Stimulated activated naive CD8-positive, alpha-beta T cell treated with anti-CD3 and anti-CD28 coated beads, Interleukin-15, Interleukin-2, amounts not matched to agents 100 U/mL and 50 U/mL, for 24 hours (primary cell): ENCODE measurements at places on chromosomes 6 and 20.

DNA sequence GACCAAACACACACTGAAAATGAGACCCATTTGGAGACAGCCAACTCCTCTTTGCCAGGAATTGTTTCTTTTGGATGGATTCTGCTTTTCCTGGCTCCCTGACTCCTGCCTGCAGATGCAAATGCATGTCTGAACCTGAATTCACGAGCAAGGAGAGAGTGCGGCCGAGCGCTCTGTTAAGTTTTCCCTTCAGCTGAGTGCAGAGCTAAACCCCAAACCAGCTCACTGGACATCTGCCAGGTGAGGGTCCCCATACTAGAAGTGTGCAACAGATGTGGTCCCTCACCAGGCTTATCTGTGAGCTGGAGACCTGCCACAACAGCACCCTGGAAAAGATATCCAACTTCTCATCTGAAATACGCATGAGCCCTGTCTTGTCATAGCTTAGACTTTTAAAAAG, 59.0 kb downstream of the CD164 start:
- DNase-seq = no peak

GRCh38 chr20:18288749-18289267, 481 bp downstream of the ZNF133 start:
- peak; percentile 12 for DNase-seq

- DNase-seq = no peak
These were observed 37.2 kb downstream of the HM13 start for GRCh38 chr20:31551163-31552081.

- no peak for DNase-seq
These were observed 47.6 kb upstream of the REV3L start for GRCh38 chr6:111530667-111531066.

DNA sequence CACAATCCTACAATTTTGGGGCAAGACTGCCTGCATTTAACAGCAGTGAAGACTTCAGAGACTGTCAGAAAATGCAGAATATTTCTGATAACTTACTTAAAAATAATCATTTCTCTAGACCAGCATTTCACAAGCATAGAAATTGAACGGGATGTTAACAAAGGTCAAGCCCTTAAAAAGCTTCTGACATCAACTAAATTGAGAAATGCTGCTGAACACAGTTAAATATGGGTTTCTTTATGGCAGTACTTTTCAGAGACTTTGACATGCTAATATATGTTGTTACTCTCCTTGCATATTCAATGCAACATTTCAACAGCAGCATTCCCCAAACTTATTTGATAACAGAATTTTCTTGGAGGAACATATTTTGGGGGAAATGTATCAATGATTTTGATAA, 84.5 kb downstream of the KIF13A start:
- no peak for DNase-seq

GRCh38 chr20:20606050-20606449, 106.4 kb downstream of the RALGAPA2 start:
- DNase-seq = no peak

- DNase-seq = no peak
These were observed 53.1 kb downstream of the SCAF8 start for GRCh38 chr6:154786144-154786868.

GRCh38 chr6:55437141-55437540, 109.9 kb downstream of the GFRAL start:
- no peak for DNase-seq

GRCh38 chr6:33723371-33724085, 12.0 kb upstream of the UQCC2 start:
- DNase-seq = no peak

- DNase-seq = no peak
These were observed 57.9 kb upstream of the EMILIN3 start for GRCh38 chr20:41424546-41424945.

GRCh38 chr6:10030942-10031537, 383.8 kb downstream of the TFAP2A start:
- no peak for DNase-seq

GRCh38 chr6:62974452-62974851, 236.8 kb upstream of the FKBP1C start:
- no peak for DNase-seq

DNA sequence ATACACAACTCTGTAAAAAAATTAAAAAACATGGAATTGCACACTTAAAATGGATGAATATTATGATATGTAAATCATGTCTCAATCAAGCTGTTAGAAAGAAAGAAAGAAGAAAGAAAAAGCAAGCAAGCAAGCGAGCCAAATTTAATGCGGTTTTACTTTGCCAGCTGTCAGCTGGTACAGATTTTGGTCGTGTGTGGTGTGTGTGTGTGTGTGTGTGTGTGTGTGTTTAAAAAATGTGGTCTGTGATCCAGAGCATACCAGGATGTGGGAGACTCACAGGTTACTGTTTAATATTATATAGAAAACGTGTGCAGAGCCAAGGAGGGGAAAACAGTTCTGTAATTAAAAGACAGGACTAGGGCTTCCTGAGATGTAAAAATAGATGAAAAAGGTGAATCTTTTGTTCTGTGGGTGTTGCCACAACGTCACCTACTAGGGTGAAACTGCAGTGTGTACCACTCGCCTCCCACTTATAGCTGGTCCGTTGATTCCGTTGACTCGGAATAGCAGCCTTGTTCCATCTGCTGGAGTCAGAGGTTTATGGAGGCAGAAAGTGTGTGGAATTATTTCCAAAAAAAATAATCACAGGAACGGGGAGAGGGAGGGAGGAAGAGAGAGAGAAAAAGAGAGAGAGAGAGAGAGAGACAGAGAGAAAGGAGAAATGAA, 197.7 kb downstream of the BCAS1 start:
- peak; percentile 40 for DNase-seq

GRCh38 chr6:107756660-107757355, 67.3 kb downstream of the SCML4 start:
- no peak for DNase-seq

DNA sequence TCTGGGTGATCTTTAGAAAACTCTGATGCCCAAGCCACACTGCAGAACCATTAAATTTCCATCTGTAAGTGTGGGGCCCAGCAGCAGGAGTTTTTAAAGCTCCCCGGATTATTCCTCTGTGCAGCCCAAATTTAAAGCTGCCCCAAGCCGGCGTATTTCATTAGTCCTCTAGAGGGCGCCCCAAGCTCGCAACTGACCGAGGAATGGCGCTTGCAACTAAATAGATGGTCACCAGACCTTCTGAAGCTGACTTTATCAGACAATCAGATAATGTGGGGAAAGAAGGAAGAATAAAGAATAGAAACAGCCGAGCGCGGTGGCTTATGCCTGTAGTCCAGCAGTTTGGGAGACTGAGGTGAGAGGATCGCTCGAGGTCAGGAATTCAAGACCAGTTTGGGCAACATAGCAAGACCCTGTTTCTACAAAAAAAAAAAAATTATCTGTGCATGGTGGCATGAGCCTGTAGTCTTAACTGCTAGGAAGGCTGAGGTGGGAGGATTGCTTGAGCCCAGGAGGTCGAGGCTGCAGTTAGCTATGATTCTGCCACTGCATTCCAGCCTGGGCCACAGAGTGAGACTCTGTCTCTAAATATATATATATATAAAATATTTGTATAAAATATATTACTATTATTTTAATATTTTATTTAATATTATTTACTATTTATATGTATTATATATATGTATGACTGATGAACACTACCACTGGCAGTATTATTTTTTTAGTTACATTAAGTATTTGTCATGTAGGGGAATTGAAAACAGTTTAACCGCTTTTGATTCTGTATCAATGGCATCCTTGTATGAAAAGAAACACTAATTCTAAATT, 56.0 kb downstream of the OTOR start:
- peak; percentile 59 for DNase-seq

DNA sequence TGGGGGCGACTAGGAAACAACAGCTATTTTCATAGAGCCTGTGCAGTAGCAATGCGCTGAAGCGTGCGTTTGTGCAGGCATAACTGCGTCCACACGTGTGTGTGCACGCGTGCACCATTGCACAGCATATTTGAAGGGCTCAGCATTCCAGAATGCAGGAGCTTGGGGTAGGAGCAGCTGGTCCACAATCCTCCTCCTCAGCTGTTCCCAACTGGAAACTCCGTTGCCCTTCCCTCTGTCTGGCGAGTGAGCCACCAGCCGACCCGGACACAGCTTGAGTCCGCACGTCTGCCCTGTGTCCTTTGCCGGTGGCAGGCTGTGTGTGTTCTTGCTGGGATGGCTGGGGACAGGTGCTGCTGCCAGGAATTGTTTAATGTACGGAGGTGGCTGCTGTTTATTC, 110.2 kb downstream of the SASH1 start:
- DNase-seq = no peak

DNA sequence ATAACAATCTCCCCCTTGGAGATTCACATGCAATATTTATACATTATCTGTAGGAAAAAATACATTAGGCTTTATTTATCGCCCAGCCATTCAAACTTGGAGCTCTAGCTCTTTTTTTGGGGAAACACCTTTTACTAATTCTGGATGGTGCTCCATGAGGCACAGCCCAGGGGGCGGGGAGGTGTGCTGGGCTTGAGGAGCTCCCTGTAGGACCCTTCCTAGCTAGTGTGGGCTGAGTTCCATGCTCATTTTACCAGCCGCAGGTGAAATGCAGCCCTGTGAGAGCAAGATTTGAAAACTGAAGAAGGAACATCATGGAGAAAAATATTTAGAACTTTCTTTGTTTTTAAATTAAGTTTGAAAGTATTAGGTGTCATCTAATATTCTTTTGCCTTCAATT, 99.6 kb upstream of the POPDC3 start:
- DNase-seq = no peak

DNA sequence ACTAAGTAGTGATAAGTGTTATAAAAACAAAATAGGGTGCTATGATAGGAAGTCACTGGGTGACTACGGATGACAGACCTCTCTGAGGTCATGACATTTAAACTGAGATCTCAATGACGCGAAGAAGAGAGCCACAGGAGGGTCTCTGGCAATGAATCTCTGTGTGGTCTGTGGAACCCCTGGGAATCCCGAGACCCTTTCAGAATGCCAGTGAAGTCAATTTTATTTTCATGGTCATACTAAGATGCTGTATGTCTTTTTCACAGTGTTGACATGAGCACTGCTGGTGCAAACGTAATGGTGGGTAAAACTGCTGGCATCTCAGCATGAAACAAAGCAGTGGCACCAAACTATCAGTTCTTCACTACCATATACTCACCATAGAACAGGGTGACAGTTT, 155.0 kb downstream of the GJA10 start:
- peak; percentile 38 for DNase-seq

GRCh38 chr20:23225407-23226060, 125.1 kb upstream of the NXT1 start:
- no peak for DNase-seq

DNA sequence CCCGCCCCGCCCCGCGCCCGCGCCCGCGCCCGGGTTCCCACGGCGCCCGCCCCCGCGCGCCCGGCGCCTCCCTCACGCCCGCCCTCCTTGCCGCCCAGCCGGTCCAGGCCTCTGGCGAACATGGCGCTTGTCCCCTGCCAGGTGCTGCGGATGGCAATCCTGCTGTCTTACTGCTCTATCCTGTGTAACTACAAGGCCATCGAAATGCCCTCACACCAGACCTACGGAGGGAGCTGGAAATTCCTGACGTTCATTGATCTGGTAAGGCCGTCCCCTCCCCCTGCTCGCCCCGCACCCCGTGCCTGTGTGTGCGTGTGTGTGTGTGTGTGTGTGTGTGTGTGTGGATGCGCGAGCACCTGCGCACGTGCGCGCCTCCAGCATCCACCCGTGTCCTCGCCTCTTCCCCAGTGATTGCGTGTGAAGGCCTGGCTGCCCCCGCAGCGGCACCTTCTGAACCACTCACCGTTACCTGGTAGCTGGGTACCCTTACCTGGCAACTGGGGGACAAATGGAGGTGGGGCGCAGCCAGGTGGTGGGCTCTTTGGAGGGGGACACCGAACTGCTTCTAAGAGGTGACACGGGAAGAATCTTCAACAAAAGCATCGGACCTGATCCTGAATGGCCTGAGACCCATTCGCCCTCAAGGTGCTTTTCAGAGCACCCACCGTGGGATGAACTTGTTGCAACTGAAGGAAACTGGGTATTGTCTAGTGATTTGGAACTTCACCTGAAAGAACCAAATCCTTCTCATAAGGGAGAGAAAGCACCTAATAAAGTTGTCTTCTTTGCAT, at the start of gene AIG1:
Gene AIG1 (plus strand): TSS at position 84 of the 791 bp plus-strand sequence. CDS start 37 bp downstream, at position 121.
- DNase-seq = peak; percentile 64

- no peak for DNase-seq
These were observed 109.7 kb upstream of the STMND1 start for GRCh38 chr6:16991981-16992629.

- no peak for DNase-seq
These were observed 24.9 kb upstream of the MCM9 start for GRCh38 chr6:118959903-118960302.

GRCh38 chr6:84026721-84027164, 6.8 kb upstream of the MRAP2 start:
- no peak for DNase-seq

DNA sequence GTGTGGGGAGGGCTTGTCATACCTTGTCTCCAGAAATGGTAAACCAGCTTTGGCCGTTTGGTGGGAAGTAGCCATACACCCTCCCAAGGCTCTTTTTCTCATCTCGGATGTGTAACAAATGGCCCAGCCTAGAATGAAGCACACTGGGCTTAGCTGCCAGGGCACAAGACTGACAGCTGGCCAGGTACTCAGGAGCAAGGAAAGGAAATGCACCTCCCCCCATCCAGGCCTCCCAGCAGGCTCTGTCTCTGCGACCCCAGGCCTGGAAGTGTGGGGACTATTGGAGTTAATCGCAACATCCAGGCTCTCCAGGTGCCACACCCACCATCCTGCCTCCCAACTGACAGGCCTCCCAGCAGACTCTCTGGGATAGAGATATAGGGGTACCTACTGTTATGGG, 43.0 kb downstream of the MRS2 start:
- DNase-seq = no peak

- DNase-seq = no peak
These were observed 30.4 kb upstream of the SPDEF start for GRCh38 chr6:34586327-34587040.

DNA sequence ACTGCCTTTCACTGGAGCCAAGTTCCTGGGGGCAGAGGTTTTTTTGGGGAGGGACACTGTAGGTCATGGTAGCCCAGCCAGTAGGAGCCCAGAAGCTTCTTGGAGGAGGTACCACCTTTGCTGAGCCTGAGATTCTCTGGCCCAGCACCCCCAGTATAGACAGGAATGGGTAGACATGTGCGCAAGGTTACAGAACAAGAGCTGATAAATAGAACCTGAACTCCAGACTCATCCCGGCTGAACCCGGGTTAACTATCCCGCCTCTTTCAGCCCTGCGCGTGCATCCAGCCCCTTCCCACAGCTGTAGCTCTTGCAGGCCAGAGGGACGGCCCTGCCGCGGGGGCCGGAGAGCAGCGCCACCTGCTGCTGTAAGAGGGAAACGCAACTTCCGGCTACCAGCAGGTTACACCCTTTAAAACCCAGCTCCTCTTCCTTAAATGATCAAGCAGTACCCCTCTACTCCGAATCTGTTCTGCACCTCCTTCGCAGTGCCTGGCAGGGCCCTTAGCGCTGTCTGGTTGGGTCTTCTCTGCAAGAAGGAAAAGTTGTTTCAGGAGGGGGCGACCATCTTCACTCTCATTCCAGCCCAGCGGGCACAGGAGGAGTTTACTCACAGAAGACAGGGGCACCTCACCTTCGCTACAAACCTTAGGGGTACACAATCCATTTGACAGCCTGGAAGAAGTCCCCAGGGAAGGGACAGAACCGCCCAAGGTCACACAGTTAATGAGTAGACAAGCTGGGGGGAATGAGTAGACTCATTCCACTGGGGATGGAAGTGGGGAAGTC, 7.5 kb downstream of the SRXN1 start:
- DNase-seq = peak; percentile 80
